Activated CD8-positive, alpha-beta T cell treated with anti-CD3 and anti-CD28 coated beads, Interleukin-2, amount 10 ng/mL, durations not matched to agents 7 days and 5 days (primary cell): ENCODE measurements at places on chromosomes 2 and 18.
A peak's percentile ranks its signal among the peaks of the same experiment; 100 is the strongest.

GRCh38 chr2:222903234-222904220, 42.7 kb downstream of the ACSL3 start:
- H3K4me1 ChIP-seq: peaks cover 11% of the 10 kb centered on the region
- H3K27ac ChIP-seq: no peak overlapping the region
- peak; percentile 54 for DNase-seq

DNA sequence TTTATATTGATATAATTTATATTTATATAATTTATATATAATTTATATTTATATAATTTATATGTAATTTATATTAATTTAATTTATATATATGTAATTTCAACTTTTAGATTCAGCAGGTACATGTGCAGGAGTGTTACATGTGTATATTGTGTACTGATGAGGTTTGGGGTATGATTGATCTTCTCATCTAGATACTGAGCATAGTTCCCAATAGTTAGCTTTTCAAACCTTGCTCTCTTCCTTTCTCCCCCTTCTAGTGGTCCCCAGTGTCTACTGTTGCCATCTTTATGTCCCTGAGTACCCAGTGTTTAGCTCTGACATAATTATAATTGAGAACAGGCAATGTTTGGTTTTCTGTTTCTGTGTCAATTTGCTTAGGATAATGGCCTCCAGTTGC, 1335.3 kb upstream of the CDH2 start:
- no peaks in the 10 kb centered on the region for H3K27me3 ChIP-seq
- no peaks in the 10 kb centered on the region for H3K4me1 ChIP-seq
- no peak overlapping the region for H3K27ac ChIP-seq
- DNase-seq: no peak
- H3K4me3 ChIP-seq: no peak overlapping the region
- H3K36me3 ChIP-seq: no peaks in the 10 kb centered on the region

- H3K4me1 ChIP-seq: peaks cover 3% of the 10 kb centered on the region
- H3K27me3 ChIP-seq: peaks cover 16% of the 10 kb centered on the region
- no peak overlapping the region for H3K27ac ChIP-seq
- H3K36me3 ChIP-seq: no peaks in the 10 kb centered on the region
- no peak for DNase-seq
Measured at GRCh38 chr2:95350368-95350767, 52.1 kb upstream of the FAHD2A start.

- H3K36me3 ChIP-seq: no peaks in the 10 kb centered on the region
- no peak for DNase-seq
- no peaks in the 10 kb centered on the region for H3K27me3 ChIP-seq
- no peaks in the 10 kb centered on the region for H3K4me1 ChIP-seq
- no peak overlapping the region for H3K4me3 ChIP-seq
Measured at GRCh38 chr2:107146181-107146580, 260.2 kb upstream of the ST6GAL2 start.

DNA sequence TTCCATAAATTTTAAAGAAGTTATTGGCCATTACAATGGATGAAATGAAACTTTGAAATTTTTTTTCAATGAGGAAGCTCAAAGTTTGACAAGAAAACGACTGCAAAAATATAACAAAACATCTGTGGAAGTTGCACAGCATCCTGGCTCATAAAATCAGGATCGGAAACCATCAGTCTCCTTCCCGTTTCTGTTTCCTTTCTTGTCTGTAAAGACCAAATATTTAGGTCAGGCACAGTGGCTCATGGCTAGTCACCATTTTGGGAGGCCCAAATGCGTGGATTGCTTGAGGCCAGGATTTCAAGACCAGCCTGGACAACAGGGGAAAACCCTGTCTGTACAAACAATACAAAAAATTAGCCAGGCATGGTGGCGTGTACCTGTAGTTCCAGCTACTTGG, 27.6 kb upstream of the SSB start:
- H3K4me1 ChIP-seq: peaks cover 28% of the 10 kb centered on the region
- H3K4me3 ChIP-seq: no peak overlapping the region
- H3K27me3 ChIP-seq: peaks cover 5% of the 10 kb centered on the region
- H3K27ac ChIP-seq: no peak overlapping the region
- DNase-seq: no peak
- peaks cover 3% of the 10 kb centered on the region for H3K36me3 ChIP-seq

DNA sequence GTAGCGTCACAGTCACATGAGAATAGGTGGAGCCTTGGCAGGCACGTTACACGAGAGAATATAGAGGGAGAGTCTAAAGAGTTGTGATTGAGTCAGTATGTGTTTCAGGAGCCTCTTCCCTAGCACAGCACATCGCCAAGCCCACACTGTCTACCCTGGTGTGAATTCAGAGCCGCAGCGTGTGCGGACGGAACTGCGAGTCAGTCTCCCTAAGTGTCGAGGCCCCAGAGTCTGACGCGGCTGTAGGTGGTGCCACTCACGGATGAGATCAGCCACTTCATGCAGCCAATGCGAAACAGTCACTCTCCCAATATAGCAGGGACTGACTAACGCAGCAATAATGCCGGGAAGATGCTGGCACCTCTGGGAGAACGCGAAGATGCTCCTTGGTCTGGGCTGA, 587.3 kb upstream of the ID2 start:
- H3K4me3 ChIP-seq: no peak overlapping the region
- no peaks in the 10 kb centered on the region for H3K36me3 ChIP-seq
- no peaks in the 10 kb centered on the region for H3K4me1 ChIP-seq
- no peak for DNase-seq

DNA sequence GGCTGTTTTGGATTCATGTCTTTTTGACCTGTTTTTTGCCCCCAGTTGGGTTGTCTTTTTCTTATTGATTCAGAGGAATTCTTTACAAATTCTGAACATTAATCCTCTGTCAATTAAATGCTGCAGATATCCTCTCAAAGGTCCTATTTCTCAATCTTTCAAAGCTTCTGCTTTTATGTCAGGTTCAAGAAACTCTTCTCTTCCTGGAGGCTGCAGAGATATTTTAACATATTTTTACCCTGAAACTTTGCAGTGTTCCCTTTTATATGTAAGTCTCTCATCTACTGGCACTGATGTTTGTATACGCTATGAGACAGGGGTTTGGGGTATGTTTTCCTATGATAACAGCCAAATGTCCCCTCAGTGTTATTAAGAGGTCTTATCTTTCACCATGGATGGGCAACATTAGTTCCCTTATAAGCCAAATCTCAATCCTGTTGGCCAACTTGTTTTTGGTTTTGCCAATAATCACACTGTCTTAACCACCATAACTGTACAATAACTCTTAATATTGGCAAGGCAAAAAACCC, 159.3 kb downstream of the HDAC4 start:
- no peaks in the 10 kb centered on the region for H3K27me3 ChIP-seq
- peaks cover 2% of the 10 kb centered on the region for H3K36me3 ChIP-seq
- DNase-seq: no peak
- peaks cover 10% of the 10 kb centered on the region for H3K4me1 ChIP-seq
- H3K27ac ChIP-seq: no peak overlapping the region

DNA sequence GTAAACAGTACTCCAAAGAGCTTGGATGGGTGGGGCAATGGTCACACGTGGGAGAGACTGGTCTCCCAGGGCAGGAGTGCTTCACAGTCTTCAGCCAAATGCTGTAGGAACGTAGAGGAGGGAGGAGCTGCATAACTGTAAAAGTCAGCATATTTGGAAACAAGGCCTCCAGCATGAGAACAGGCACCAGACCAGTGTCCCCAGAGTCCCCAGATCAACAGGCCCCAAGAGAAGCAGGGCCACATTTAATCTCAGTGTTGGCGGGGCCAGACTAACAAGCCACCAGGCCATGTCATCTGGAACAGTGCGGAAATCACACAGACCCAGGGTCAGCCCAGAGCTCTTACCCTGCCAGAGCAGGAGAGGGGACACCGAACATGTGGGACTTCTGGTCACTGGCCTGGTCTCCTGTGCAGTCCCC, 63.2 kb downstream of the ADCY3 start:
- no peak overlapping the region for H3K27ac ChIP-seq
- peaks cover 2% of the 10 kb centered on the region for H3K4me1 ChIP-seq
- H3K36me3 ChIP-seq: peaks cover 3% of the 10 kb centered on the region
- no peak for DNase-seq
- no peak overlapping the region for H3K4me3 ChIP-seq
- no peaks in the 10 kb centered on the region for H3K27me3 ChIP-seq

GRCh38 chr18:78659748-78660147, 319.9 kb upstream of the SALL3 start:
- H3K36me3 ChIP-seq: no peaks in the 10 kb centered on the region
- peak; percentile 26 for DNase-seq
- H3K4me1 ChIP-seq: no peaks in the 10 kb centered on the region
- no peak overlapping the region for H3K27ac ChIP-seq

- H3K27ac ChIP-seq: no peak overlapping the region
- no peaks in the 10 kb centered on the region for H3K36me3 ChIP-seq
- H3K27me3 ChIP-seq: peaks cover 2% of the 10 kb centered on the region
- no peaks in the 10 kb centered on the region for H3K4me1 ChIP-seq
Measured at GRCh38 chr2:121919803-121920202, 164.4 kb downstream of the TSN start.

DNA sequence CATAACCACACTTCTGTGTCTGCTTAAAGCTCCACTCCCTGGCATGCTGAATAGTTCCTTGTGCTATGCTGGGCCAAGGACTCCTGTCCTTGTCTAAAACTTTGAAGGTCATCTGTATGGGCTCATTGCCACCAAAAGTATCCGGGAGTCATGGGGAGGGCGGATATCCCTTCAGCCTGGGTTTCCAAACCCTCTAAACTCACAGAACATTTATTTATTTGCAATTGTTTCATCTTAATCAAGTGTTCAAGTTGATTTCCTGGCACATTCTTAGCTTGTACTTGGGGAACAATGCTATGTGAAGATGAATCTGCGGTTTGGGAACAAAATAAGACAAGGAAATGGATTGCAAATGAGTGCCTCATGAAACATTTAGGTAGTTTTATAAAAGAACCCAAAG, 1.8 kb downstream of the NOSTRIN start:
- no peaks in the 10 kb centered on the region for H3K36me3 ChIP-seq
- peaks cover 19% of the 10 kb centered on the region for H3K4me1 ChIP-seq
- no peaks in the 10 kb centered on the region for H3K27me3 ChIP-seq
- no peak overlapping the region for H3K4me3 ChIP-seq

GRCh38 chr2:102251849-102252203, 59.5 kb upstream of the IL1RL1 start:
- peaks cover 18% of the 10 kb centered on the region for H3K36me3 ChIP-seq
- no peak for DNase-seq
- peaks cover 51% of the 10 kb centered on the region for H3K4me1 ChIP-seq
- H3K27ac ChIP-seq: no peak overlapping the region
- H3K4me3 ChIP-seq: no peak overlapping the region

DNA sequence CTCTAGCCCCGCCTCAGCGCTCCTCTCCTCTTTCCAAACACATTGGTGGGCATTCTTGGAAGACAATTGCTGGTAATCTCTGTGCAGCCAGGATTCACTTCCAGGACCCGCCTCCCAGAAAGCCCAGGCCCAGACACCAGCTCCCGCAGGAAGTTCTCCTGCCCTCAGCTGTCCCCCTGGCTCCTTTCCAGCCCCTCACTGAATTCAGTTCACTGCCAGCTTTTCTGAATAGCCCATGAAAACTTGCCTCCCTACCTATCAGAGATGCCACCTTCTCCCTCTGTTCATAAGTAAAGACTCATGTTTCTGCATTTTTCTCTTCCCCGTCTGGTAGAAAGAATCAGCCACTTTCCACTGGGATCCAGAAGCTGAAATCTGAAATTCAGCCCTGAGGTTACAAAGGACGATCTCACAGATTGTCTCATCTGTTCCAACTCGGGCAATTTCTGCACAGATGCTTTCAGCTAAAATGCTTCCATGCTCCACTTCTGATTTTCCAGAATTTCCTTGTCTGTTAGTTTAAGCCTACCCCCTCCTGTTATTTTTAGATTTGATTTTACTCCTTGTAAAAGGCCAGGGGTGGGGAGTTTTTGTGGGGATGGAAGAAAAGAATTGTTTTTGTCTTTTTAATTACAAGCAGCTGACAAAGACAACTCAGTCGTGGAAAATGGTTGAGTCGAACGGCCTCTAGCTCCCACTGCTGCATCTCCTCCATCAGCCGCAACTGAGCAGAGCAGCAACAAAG, 98.1 kb downstream of the SP3 start:
- H3K4me3 ChIP-seq: no peak overlapping the region
- peaks cover 30% of the 10 kb centered on the region for H3K27me3 ChIP-seq
- H3K36me3 ChIP-seq: no peaks in the 10 kb centered on the region
- no peak for DNase-seq

GRCh38 chr18:47746615-47747014, 183.8 kb downstream of the SMAD2 start:
- H3K27ac ChIP-seq: no peak overlapping the region
- DNase-seq: no peak
- no peak overlapping the region for H3K4me3 ChIP-seq

DNA sequence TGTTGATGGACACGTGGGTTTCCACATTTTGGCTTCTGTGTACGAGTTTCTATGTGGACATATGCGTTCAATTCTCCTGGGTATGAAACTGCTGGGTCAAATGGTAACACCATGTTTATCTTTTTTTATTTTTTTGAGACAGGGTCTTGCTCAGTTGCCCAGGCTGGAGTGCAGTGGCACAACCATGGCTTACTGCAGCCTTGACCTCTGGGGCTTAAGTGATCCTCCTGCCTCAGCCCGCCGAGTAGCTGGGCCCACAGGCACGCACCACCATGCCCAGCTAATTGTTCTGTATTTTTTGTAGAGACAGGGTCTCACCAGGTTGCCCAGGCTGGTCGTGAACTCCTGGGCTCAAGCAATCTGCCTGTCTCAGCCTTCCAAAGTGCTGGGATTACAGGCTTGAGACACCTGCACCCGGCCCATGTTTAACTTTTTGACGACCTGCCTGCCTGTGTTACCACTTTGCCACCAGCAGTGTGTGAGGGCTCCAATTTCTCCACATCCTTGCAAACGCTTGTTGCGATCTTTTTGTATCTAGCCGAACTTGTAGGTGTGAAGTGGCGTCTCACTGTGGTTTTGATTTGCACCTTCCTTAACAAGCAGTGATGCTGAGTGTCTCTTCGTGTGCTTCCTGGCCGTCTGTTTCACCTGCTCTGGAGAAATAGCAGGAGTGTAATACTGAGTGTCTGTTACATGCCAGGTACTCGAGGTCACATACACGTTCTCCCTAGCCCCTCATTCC, 6.9 kb downstream of the HSBP1L1 start:
- no peak overlapping the region for H3K4me3 ChIP-seq
- no peak overlapping the region for H3K27ac ChIP-seq
- no peaks in the 10 kb centered on the region for H3K27me3 ChIP-seq
- no peak for DNase-seq

- no peak overlapping the region for H3K4me3 ChIP-seq
- no peaks in the 10 kb centered on the region for H3K4me1 ChIP-seq
- peaks cover 2% of the 10 kb centered on the region for H3K27me3 ChIP-seq
Measured at GRCh38 chr18:59564561-59564960, 132.7 kb downstream of the CCBE1 start.

GRCh38 chr2:158412206-158412605, 44.3 kb downstream of the CCDC148 start:
- no peak overlapping the region for H3K4me3 ChIP-seq
- H3K27ac ChIP-seq: no peak overlapping the region
- DNase-seq: no peak
- no peaks in the 10 kb centered on the region for H3K4me1 ChIP-seq
- no peaks in the 10 kb centered on the region for H3K27me3 ChIP-seq
- H3K36me3 ChIP-seq: no peaks in the 10 kb centered on the region

GRCh38 chr18:27778925-27779324, 398.0 kb downstream of the CDH2 start:
- H3K27me3 ChIP-seq: no peaks in the 10 kb centered on the region
- no peak for DNase-seq
- H3K4me3 ChIP-seq: no peak overlapping the region
- no peaks in the 10 kb centered on the region for H3K4me1 ChIP-seq
- no peak overlapping the region for H3K27ac ChIP-seq

- DNase-seq: no peak
- H3K27me3 ChIP-seq: no peaks in the 10 kb centered on the region
- H3K36me3 ChIP-seq: peaks cover 87% of the 10 kb centered on the region
- peaks cover 87% of the 10 kb centered on the region for H3K4me1 ChIP-seq
- no peak overlapping the region for H3K4me3 ChIP-seq
- no peak overlapping the region for H3K27ac ChIP-seq
Measured at GRCh38 chr2:97722227-97722626, 8.9 kb downstream of the ZAP70 start.
